ENCODE measurements at places on chromosomes 7 and 10. TPM values are rescaled to one million over a fixed set of nuclear protein-coding genes. Genes with fewer than 3 reads are reported as not detected.

PIP4K2A gene
- 32.3 TPM for total RNA-seq

TFEC gene
- 1.3 TPM for total RNA-seq

DNA sequence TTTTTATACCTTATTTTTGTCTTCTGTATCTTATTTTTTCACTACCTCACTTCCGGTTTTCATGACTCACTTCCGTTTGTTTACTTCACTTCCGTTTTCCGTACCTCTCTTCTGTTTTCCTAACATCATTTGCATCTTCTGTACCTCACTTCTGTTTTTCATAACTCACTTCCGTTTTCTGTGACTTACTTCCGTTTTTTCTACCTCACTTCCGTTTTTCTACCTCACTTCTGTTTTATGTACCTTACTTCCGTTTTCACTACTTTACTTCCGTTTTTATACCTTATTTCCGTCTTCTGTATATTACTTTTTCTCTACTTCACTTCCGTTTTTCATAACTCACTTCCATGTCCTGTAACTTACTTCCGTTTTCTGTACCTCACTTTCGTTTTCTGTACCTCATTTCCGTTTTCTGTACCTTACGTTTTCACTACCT, 492.5 kb upstream of the AKR1E2 start:
- DNase-seq = no peak

RBM20 gene
- 2.0 TPM for total RNA-seq
